Stimulated activated naive CD4-positive, alpha-beta T cell treated with Interleukin-2 at 50 U/mL for 16 hours (primary cell): ENCODE measurements at places on chromosomes 2 and 18.

- DNase-seq: no peak
Measured at GRCh38 chr2:71546275-71546638, 92.9 kb downstream of the DYSF start.

DNA sequence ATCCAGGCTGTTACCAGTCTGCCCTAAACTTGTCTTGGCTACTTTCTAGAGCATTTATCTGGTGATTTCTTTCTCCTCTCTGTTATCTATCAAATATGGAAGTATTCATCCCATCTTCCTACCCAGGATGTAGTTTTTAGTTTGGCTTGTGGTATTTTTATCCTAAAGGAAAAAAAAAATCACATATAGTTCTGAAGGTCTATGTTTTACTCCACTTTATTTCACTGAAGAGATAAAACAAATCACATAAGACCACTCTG lies 62.2 kb downstream of the PXDN start:
- no peak for DNase-seq

- DNase-seq: no peak
Measured at GRCh38 chr18:32771871-32772580, 797 bp downstream of the KLHL14 start.

DNA sequence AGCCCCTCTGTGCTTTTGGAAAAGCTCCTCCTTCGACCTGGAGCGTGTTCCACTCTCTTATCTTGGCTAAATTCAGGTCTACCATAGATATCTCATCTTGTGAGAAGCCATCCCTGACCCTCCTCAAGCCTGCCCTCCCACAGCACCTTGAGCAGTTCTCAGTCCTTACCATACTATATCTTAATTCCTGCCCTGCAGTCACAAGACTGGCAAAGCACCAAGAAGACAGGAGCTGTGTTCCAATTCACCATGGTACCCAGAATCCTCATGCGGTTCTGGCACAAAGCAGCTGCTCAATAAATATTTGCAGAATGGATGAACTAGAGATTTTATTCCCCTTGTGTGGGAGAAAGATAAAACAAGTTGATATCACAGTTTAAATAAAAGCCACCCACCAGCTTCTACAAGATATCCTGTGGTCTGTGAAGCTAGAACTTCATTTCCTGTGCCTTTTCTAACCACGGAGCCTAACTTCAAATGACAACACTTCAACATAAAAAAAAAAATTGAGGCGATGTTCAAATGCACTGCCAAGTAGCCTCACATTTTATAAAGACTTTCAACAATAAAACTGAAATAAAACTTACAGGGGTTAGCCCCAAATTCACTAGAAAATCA lies 19.5 kb downstream of the MARCHF4 start:
- DNase-seq: no peak

DNA sequence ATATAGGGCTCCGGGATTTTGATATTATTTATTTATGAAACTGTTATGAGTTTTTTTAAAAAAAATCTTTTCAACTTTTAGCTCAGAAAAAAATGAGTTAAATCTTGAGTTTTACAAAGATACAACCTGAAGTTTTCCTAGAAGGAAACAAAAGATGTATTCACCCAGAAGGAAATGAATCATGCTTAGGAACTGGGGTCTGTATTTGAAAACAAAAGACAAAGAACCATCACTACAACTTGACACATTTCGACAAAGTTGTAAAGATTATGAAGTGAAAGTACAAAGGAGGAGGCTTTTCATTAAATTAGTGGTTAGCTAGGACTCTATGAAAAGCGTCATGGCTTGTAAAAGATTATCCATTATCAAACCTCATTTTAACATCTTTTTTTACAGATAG lies 143.3 kb downstream of the PDE1A start:
- no peak for DNase-seq

- no peak for DNase-seq
Measured at GRCh38 chr2:57842531-57842930, 204.1 kb upstream of the VRK2 start.
